ENCODE measurements at places on chromosomes 7 and 10.

- no peak for DNase-seq
These were observed 129.8 kb downstream of the BUB3 start for GRCh38 chr10:123284022-123284421.

DNA sequence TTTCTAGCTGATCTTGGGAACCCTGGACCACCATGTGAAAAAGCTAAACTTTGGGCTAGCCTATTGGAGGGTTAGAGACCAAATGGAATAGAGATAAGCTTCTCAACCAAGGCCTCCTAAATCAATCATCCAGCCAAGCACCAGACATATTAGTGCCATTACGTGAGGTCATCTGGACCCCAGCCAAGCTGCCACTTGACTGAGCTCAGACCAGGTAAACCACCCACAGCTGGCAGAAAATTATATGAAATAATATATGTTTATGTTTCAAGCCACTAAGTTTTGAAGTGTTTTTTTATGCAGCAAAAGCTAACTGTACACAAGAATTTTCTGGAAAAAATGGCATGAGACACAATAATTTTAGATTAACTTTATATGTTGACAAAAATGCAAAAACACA is 82.6 kb upstream of the PCGF5 start:
- peak; percentile 15 for DNase-seq

DNA sequence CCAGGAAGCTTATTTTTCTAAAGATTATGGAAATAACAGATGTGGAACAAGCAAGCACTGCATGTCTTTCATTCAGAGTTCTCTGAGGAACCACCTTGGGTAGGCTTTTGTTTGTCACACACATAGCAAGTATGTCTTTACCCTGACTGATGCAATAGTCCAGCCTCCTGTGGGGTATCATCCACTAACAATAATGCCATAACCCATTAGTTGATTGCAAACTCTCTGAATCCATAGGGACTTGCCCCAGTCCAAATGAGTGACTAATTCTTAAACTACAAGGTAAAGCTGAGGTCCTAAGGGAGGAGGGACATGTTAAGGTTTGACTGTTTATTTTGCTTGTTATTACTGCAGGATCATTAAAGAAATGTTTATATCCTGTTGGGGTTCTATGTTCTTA is 151.4 kb upstream of the PRPS1L1 start:
- DNase-seq = no peak

GRCh38 chr10:6297951-6298381 is 95.2 kb downstream of the PFKFB3 start:
- no peak for DNase-seq

- DNase-seq = no peak
These were observed 675 bp upstream of the GIMAP1 start for GRCh38 chr7:150715738-150716137.

DNA sequence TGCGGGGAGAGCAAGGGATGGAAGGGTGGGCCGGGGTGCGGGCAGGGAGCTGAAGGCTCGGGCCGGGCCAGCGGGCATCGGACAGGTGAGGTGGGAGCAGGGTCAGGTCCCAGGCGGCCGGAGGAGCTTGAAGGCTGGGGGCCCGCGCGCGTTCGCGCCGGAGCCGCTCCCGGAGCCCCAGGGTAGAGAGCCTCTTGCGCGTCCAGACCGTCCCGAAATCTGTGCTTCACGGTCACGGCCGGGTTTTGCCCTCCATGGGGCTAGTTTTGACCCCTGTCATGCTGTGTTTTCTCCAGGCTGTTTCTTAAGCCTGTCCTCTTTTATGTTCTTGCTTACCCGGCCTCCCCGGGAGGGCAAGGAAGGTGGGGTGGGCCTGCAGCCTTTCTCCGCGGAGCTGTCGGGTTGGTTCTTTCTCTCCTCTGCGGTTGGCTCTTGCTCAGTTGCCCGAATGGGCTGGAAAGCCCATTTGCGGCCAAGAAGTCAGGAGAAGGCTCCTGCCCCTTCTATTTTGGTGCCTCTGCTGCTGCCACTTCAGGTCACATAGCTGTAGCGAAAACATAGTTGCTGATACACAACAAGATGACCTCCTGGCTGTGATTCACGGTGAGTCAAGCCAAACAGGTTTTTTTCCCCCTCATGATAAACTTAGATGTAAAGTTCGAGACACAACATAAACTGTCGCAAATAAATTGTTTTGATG is 650 bp downstream of the UBE2D1 start:
- no peak for DNase-seq

DNA sequence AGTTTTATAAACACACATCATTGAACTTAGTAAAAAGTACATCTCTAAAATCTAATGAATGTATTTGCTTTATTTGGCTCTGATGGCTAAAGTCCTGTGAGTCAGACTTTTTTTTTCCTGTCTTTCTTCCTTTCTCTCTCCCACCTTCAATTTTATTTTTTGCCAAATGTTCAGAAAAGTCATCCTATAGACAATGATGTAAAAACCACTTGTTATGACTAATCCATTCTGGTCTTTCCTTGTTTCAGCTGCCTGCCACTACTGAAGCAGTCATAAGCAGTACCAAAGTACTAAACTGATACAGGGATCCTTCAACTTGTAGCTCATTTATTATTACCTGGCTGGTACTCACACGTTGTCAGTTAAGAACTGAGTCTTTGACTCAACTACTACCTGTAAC is 23.9 kb downstream of the HECTD2 start:
- DNase-seq = no peak

DNA sequence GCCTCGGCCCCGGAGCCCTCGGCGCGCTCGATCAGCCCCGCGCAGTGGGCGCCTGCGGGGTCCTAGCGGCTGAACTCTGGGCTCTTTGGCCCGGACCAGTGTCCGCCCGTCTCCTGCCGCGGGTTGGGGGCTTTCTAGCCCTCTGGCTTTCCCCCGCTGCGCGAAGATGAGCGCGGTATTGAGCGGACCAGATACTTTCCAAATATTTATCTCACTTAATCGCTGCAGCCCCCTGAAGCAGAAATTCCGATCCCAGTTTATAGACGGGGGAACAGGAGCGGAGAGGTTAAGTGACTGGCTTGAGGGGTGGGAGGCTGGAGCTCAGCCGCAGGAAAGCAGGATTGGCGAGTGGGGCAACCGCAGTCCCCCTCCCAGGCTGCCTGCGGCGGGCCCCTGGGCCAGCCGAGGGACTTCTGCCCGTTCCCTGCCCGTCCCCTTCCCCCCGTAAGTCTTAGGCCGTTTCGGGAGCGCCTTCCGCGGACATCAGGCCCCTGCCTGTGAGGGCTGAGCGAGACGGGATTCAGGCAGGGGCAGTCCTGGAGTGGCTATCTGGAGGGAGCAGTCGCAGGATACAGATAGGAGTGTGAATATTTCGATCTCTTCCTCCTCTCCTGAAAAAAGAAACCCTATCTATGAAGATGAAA is 565 bp downstream of the STRIP2 start:
- no peak for DNase-seq

- no peak for DNase-seq
These were observed 214.3 kb downstream of the NEBL start for GRCh38 chr10:20682782-20683181.

DNA sequence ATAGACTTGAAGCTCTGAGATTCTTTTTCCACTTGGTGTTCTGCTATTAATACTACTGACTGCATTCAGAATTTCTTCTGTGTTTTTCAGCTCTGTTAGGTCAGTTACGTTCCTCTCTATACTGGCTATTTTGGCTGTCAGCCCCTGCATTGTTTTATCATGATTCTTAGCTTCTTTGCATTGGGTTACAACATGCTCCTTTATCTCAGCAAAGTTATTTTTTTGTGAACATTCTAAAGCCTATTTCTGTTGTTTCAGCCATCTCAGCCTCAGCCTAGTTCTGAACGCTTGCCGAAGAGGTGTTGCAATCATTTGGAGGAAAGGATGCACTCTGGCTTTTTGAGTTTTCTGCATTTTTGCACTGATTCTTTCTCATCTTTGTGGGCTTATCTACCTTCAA is 201.5 kb upstream of the GNAI1 start:
- DNase-seq = no peak

- DNase-seq = no peak
These were observed 249.4 kb downstream of the CRPPA start for GRCh38 chr7:16171928-16172327.

DNA sequence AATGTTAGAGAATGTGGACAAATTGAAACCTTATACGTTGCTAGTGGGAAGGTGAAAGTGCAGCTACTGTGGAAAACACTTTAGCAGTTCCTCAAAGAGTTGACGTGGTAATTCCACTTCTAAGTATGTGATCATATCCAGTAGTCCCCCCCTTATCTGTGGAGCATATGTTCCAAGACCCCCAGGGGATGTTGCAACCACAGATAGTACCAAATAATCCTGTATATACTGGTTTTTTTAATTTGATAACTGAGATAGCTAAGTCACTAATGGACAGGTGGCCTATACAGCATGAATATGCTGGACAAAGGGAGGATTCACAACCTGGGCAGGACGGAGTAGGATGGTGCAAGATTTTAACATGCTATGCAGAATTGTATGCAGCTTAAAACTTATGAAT is 36.8 kb downstream of the PCGF5 start:
- no peak for DNase-seq

DNA sequence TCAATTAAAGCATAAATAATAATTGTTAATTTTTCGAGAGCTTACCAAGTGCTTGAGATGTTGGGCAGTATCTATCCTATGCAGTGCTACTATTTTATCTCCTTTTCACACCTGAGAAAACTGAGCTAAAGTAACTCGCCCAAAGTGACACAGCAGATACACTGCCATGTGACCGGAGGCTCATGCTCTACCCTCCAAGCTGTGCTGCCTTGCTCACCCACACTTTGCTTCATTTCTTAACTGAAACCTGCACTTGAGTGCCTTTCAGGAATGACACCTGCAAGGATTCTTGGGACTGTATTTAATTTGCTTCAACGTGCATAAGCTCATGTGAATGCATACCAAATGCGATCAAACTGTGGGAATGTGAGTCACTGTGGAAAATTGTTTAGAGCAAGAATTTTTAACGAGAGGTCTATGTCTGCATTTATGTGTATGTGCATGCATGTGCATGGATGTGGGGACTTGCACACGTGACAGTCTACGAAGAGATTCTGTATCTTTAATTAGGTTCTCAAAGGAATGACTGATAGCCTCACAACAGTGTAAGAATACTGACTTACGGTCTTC is 119.2 kb downstream of the ADCYAP1R1 start:
- no peak for DNase-seq

GRCh38 chr7:10211861-10212260 is 761.8 kb upstream of the PHF14 start:
- no peak for DNase-seq

GRCh38 chr10:12908773-12909172 is 92.7 kb downstream of the CCDC3 start:
- no peak for DNase-seq

DNA sequence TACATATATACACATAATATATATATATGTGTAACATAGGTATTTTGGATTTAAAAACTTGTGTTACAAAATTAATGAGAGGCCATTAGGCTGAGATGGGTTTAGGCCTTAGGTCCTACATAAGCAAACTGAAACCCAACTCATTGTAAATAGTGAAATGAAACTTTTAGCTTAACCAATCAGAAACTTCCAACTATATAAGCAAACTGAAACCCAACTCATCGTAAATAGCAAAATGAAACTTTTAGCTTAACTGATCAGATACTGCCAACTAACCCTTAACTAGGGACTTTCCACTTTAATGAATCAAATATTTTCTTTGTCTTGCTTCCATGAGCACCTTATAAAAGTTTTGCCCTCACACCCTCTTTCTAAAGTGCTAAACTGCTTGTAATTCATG is 17.3 kb upstream of the SAMD9L start:
- DNase-seq = no peak

GRCh38 chr7:141410353-141411000 is 140.7 kb upstream of the AGK start:
- no peak for DNase-seq

DNA sequence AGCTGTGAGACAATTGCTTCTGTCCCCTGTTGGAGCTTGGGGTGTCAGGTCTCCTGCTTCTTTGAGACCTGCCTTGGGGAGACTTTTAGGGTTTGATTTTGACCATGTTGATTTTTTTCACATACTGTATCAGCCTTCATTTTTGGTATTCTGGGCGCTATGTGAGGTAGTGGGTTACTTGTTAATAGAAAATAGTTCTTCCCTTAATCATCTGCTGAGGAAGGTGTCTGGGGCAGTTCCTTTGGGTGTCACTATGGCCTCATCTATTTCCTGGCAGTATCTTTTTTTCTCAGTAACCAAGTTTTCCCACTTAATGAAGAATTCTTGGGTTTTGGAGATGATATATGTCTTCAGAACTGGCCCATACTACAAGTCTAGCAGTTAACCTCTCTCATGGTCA is 4.6 kb upstream of the NOLC1 start:
- DNase-seq = no peak

DNA sequence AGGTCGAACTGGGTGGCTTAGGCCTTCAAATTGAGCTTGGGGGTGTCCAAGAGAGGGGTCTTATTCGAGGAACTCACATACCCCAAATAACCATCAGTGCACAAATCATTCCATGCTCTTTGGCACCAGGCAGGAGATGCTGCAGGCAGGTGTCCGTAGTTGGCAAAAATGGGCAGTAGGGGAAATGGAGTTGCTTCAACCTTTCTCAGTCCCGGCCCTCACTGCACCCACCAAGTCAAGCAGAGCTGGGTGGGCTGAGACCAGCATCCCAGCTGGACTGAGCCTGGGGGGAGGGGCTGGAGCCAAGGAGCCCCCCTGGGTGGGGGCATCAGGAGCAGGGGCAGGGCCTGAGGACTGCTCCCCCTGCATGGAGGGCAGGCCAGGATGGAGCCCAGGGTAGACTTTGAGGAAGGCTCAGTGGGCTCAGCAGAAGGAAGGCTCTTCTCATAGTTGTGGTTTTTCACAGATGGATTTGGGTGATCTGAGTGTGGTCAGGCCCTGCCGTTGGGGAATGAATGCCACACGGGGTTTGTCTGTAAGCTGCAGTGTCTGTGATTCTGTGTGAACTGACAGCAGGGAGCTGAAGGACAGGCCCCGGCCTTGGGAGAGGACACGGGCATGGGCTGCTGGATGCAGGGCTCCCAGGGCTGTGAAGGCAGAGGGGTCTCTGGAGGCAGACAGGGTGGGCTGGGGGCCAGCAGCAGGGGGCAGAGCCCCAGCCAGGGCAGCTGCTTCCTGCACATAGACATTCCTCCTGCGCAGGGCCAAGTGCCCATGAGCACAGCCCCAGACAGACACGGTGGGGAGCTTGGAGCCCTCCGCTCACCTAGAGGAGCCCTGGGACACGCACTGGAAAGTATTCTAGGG is 144.5 kb downstream of the ADCY1 start:
- DNase-seq = no peak

DNA sequence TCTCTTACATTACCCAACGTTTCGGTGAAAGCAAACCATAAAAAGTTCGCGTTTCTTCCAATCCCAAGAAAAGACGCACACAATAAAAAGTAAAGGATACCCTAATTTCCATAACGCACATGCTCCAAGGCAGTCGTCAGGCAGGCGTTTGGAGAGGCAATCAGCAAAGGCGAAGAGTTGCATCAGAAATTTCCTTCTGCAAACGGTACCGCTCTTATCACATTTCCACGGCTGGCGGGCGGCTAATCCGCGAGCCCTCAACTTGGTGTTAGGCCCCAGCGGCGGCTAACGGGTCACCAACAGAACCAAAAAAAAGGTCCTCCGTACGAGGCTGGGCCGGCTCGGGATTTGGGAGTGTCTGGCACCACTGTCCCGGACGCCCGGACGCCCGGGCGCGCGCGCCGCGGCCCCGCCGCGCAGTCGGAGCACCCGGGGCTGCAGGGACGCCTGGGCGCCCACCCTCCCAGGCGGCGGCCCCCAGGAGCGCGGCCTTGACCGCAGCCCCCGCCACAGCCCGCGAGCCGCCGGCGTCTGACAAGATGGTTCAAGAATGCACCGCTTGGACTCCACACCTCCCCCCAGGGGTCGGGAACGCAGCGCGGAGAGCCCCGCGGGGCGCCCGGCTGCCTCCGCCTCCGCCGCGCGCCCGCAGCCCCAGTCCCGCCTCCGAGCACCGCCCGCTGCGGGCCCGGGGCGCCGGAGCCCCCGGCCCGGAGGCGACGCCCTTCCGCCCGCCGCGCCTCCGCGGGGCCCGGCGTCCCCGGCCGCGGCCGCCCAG is 9.8 kb upstream of the GRB10 start:
- DNase-seq = no peak

All from DMS153 (cell line).